Stimulated activated CD8-positive, alpha-beta memory T cell treated with anti-CD3 and anti-CD28 coated beads, Interleukin-7, amount 100 ng/mL, for 1 hour (primary cell): ENCODE measurements at places on chromosomes 2 and 18.

GRCh38 chr2:233400961-233401360 lies 46.7 kb downstream of the DGKD start:
- no peak for DNase-seq

- DNase-seq: no peak
These were observed 89.2 kb downstream of the ZNF516 start for GRCh38 chr18:76405681-76406356.

- DNase-seq: no peak
These were observed 40.2 kb downstream of the CCDC74A start for GRCh38 chr2:131567891-131568290.

- DNase-seq: no peak
These were observed 170.1 kb upstream of the REV1 start for GRCh38 chr2:99659874-99660273.

DNA sequence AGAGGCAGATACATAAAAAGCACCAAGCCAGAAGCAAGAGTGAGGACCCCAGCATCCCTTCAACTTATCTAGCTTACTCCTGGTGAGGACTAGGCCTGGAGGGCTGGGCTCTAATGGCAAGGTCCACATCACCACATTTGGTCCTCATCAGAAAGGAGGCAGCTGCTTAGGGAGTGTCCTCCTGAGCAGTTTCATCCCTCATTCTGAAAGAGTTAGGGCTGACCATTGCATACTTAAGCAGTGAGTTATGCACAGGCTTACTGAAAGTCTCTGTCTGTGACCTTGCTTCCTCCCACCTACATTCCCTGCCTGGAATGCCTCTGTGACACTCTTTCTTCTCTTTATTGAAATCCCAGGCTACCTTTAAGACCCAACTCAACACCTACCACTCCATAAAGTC lies 301.8 kb upstream of the ACVR2A start:
- no peak for DNase-seq

- no peak for DNase-seq
These were observed at the start of gene AGXT for GRCh38 chr2:240868286-240869108. Gene AGXT (plus strand): TSS chr2:240868824. CDS start chr2:240868866, 42 bp downstream.

GRCh38 chr2:62344472-62344871 lies 148.6 kb downstream of the B3GNT2 start:
- DNase-seq: no peak

DNA sequence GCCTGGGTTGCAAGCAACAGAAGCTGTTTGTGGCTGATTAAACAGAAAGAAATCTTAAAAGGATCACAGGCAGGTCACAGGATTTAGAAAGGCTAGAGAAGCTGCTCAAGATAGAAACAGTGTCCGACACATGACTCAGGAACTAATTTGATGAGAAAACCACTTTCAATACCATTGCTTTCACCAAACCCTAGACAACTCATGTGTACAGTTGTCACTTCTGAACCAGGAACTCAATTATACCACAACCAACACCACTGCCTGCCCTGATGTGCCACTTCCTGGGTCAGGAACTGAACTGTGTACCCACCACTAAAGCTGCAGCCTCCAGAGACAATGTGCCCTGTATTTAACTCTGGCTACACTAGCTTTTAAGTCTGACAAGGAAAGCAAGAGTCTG lies 56.0 kb downstream of the TMEM247 start:
- no peak for DNase-seq

GRCh38 chr2:241188361-241189092 lies at the start of gene ANO7:
Gene ANO7 (plus strand): TSS chr2:241188677. CDS start chr2:241190064, 1,387 bp downstream.
- no peak for DNase-seq

DNA sequence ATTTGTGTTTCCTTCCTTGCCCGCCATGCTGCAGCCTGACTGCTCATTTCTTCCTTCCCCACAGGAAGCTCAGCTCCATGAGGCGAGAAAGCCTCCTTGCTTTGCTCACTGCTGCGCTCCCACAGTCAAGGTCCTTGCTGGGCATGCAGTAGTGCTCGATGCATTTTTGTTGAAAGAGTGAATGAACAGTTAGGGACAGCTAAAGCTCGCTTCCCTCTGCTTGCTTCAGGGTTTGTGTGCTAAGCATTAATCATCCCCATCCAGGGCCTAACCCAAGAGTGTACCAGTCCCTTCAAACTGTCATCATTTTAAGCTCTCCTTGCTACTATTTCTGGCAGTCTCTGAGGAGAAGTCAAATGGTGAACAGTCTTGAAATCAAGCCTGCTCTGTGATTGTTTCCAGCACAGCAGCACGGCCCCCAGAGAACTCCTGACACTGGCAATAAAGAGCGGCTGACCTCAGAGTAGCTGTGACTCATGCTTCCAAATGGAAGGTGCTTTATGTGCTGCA lies 171.7 kb upstream of the SOX11 start:
- no peak for DNase-seq

DNA sequence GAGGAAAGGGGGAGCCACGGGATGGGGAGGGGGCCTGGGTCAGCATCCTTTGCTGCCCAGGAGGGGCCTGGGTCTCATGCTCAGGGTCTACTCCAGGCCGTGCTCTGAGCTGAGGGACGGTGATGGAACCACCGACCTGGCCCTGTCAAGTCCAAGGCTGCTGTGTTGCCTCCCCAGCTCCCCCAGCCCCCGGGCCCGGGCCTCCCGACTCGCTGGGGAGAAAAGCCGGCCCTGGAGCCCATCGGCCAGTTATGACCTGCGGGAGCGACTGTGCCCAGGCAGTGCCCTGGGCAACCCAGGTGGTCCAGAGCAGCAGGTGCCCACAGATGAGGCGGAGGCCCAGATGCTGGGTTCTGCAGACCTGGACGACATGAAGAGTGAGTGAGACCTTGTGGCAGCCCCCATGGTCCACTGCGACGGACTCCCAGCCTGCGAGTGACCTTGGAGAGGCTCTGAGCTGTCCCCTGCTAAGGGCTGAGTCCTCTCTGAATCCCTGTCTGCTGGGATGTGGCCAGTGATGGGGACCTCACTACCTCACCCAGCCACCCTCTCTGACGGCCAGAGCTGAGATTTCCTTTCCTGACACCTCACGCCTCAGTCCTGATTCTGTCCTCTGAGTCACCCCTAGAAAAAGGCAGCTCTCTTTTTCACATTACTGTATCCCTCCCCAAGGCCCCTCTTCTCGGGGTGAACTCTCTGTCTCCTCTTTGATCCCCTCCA lies 2.7 kb downstream of the SLC4A3 start:
- no peak for DNase-seq

DNA sequence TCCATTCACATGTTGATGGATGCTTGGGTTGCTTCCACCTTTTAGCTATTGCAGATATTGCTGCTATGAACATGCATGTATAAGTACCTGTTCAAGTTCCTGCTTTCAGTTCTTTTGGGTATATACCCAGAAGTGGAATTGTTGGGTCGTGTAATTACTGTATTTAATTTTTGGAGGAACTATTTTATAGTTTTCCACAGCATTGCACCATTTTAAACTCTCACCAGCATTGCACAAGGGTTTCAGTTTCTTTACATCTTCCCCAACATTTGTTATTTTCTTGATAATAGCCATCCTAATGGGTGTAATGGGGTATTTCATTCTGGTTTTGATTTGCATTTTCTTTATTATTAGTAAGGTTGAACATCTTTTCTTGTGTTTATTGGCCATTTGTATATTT lies 16.0 kb downstream of the ACTR3 start:
- no peak for DNase-seq

DNA sequence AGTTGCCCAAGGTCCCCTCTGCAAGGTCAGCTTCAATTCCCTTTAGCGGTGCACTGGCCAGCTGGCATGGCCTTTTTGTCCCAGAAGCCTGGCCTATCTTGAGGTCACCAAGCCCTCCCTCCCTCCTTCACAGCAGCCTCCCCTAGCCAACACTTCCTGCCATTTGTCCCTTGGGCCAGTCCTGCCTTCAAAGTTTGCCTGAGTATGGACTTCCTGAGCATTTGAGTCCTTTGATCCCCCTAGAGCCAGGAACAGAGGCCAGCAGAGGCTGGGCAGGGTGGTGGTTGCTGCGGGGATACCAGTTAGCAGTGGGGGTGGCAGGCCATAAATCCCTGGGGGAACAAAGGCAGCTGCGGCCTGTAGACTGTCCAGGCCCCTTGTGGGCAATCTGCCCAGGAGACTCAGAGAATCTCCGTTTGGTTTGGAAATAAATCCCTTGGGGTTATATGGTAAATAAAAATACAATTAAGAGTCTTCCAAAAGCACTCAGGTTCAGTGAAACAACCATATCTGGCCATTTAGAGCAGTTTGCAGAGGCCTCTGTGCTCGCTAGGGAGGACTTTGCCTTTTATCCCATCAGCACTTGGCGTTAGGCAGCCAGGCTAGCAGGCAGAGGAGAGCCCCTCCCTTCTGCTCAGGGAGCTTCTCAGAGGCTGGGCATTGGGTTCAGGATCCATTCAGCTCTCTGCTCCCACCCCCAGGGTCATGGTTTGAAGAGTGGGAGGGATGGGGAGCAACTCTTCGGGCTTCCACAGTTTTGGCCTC lies 3.1 kb upstream of the HES6 start:
- no peak for DNase-seq

GRCh38 chr18:3912705-3913104 lies 462.7 kb downstream of the TGIF1 start:
- no peak for DNase-seq

DNA sequence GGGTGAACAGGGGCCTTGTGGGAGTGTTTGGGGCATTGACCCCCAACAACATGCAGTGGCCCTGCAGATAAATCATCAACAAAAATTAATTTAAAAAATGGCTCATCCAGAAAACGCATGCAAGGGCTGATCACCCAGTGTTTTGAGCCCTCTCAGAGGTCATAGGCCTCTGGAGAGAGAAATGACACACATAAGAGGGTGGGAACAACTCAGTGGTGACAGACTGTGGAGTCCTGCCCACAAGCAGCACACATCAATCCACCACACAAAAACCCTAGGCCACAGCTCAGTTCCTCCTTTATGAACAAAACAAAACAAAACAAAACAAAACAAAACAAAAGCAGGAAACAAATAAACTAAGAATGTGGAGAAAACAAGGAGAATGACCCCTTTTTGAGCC lies 351.7 kb upstream of the SPHKAP start:
- no peak for DNase-seq

DNA sequence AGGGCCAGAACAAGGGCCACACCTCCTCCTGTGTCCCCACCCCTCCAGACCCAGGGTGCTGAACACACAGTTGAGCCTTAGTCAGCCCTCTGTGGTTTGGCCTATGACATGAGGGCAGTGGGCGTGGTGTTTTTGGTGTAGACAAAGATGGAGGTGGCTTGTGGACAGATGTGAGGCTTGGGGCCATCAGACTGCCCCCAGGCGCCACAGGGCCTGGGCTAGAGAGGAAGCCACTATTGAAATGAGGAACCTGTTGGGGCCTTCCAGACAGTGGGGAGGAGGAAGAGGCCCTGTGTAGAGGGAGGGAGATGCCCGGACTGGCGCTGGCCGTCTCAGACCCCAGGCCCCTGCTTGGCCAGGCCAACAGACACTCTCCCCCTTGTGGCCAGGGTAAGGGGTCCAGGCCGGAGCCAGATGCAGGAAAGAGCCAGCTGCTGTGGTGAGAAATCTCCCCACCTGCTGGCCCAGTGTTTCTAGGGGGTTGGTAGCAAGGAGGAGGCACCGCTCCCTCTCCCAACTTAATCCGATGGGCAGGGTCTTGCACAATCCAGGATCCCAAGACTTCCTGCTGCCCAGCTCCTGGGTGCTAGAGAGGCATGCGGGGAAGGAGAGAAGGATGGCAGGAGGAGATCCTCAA lies 53.8 kb downstream of the SMAD7 start:
- DNase-seq: no peak

- DNase-seq: no peak
These were observed 1.4 kb upstream of the PLCL1 start for GRCh38 chr2:197803033-197803444.

DNA sequence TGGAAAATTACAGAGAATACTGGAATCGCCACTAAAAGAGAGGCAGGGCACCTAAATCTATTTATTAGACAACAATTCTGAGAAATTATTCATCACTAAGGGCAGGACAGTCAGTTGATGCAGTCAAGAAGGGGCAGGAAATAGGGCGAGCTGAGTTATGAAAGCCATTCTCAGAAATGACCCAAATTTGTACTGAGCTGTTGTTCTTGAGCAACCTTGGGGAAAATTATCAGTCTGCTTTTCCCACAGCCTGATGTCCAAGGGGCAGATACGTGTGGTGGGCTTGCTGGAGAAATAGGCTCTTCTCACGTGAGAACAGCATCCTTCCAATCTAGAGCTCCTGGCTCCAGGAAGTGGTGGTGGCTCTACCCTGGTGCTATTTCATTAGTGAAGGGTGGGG lies 38.6 kb downstream of the STON1 start:
- DNase-seq: no peak

GRCh38 chr18:23972453-23972852 lies 42.1 kb upstream of the TTC39C start:
- DNase-seq: no peak

DNA sequence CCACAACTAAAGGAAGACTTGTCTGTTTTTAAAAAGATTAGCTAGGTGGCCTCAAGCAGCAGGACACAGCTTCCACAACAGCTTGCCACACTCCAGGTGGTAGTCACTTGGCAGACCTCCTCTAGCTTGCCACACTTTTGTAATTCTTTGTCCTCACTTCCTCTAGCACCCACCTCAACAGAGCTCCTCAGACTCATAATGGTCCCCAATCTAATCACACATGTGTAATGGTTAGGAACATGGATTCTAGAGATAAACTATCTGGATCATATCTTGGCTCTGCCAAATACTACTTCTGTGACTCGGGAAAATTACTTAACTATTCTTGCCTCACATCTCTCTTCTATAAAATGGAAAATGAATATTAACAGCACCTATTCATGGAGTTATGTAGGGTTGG lies 3.5 kb downstream of the SNRNP200 start:
- no peak for DNase-seq

GRCh38 chr18:56658261-56658660 lies 7.1 kb downstream of the WDR7 start:
- no peak for DNase-seq

GRCh38 chr2:69733342-69734034 lies 8.4 kb upstream of the ANXA4 start:
- DNase-seq: no peak

- no peak for DNase-seq
These were observed 23.4 kb downstream of the MYO1B start for GRCh38 chr2:191268596-191268995.
